GM23248 (cell line): ENCODE measurements at places on chromosomes 16 and 17.

DNA sequence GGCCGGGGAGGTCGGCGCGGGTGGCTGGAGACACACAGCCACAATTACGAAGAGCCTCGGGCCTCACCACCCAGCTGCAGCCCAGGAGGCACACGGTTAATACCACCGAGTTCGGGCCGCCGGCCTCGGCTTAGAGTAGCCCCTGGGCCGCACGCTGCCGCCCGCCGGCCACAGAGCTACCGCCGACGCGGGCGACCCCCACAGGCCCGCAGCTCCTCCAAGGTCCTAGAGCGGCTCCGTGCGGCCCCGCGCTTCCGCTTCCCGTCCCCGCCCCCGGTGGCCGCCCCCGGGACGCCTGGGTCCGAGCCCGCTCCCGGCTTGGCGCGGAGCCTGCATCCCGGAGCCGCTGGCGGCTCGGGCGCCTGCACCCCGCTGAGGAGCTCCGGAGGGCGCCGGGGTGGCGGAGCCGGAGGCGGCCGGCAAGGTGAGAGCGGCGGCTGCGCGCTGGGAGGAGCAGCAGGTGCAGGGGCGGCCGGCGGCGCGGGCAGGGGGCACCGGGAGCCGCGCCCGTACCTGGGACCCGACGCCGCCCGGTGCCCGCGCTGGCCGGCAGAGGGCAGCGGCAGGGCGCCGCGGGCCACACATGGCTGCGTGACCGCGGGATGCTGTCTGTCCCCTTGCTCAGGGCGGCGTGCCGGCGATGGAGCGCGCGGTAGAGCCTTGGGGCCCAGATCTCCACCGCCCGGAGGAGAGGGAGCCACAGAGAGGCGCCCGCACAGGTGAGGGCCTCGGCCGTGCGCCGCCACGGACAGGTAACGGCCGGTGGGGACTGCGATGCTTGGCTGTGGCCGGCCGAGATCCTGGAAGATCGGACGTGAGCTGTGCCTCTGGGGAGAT, at the start of gene ZNF48:
Gene ZNF48 (plus strand): TSS at position 266 of the 837 bp plus-strand sequence. CDS start 375 bp downstream, at position 641.
- peak; percentile 94 for DNase-seq

GRCh38 chr16:86919578-86920305, 341.4 kb downstream of the FOXL1 start:
- no peak for DNase-seq

DNA sequence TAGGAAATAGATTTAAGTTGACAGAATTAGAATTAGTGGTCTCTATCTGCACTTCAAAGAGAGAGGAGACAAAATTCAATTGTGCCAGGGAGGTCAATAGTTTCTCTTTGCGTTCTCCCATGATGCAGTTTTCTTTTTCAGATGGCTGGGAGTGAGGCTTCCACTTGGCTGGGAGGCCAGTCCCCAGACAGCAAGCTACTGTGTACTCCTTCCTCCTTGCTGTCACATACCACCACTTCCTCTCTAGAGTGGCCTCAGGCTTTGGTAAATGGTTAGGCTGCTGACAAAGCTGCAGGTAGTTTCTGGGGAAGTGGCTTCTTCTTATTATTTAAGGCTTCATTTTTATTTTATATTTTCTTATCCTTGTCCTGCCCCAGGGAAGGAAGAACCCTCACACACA, 106.2 kb upstream of the HS3ST4 start:
- DNase-seq, result no peak

GRCh38 chr17:35171834-35172233, 22.4 kb downstream of the SLC35G3 start:
- peak; percentile 66 for DNase-seq

DNA sequence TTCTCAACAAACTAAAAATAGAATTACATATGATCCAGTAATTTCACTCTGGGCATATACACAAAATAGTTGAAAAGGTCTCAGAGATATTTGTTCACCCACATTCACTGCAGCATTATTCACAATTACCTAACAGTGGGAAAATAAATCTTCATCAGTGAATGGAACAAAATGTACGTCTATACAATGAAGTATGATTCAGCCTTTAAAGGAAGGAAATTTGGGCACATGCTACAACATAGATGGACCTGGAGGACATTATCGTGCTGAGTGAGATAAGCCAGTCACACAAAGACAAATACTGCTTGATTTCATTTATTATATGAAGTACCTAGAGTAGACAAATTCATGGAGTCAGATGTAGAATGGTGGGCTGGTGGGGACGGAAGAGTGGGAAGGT, 47.0 kb downstream of the MFSD11 start:
- no peak for DNase-seq

- no peak for DNase-seq
Observed at GRCh38 chr17:61419496-61420046, 19.9 kb downstream of the TBX2 start.

DNA sequence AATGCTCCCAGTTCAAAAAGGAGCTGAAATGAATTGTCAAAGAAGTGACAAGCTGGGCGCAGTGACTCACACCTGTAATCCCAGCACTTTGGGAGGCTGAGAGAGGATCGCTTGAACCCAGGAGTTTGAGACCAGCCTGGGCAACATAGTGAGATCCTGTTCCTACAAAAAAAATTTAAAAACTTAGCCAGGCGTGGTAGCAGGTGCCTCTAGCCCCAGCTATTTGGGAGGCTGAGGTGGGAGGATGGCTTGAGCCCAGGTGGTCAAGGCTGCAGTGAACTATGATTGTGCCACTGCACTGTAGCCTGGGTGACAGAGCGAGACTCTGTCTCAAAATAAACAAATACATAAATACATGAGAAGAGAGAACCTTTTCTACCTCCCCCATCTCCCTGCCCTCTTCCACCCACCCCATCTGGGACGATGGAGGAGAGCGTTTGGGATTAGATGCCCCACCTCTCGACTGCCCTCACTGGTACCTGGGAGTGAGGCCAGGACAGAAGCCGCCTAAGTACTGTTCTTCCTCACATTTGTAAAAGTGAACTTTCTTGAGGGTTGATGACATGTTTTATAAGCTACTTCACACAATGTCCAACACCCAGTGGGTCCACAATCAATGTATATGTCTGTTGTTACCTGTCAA, 2.4 kb downstream of the IL4R start:
- DNase-seq, result no peak

- no peak for DNase-seq
Observed at GRCh38 chr16:21078563-21078962, 72.1 kb downstream of the DNAH3 start.

- DNase-seq, result no peak
Observed at GRCh38 chr17:67258821-67259468, 13.9 kb upstream of the HELZ start.

- no peak for DNase-seq
Observed at GRCh38 chr16:2717383-2718263, 2.4 kb downstream of the PRSS27 start.

DNA sequence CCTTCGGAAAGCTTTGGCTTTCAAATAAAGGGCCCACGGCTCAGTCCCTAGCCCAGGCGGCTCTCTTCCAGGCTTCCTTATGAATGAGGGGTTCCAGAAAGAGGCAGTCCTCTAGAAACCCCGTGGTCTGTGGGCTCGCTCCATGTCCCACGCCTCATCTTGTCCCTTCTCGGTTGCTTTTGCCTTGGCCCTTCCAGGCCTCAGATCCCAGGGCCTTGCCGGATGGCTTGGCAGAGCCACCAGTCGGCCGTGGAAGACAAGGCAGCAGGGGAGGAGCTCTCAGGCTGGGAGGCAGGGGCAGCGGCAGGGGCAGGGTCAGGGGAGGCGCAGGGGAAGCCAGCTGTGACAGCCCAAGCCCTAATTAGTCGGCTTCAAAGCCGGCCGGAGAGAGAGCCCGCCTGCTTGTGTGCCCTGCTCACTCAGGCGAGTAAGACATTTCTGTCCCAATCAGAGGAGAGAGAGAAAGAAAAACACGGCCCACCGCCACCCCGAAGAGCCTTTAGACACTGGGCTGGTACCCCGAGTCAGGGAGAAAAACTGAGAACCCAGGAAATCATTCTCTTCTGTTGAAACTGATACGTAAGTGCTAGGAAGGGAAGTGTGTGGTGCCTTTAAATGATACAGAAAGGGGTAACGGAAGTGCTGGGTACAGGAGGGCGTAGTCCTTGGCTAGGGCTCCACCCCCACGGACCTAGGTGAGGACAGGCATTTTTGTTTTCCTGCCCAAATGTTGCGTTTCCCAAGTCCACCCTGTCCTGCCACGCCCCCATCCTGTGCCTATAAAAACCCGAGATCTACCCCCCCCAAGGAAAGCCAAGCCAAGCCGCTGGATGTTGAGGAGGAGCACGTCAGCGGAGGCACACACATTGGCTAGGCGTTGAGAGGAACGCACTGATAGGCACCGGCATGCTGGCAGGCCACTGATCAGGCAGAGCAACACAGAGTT, 27.8 kb upstream of the MEIOC start:
- DNase-seq, result no peak

DNA sequence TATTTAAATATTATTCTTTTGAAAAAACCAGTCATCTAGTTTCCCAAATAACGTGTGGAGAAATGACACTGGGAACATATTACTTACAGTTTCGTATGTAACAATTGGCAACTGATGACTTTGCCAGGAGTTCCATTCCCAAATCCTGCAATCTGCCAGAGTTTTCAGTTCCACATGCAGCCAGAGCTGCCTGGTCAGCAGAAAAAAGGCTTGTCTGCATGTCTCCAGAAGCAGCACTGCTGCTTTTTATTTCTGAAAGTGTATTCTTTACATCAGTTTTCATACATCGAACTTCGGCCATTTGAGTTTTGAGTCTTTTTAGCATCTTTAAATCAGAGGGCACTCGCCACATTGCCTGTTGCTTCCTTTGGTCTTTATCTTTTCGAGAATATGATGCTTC, 78.4 kb downstream of the TRIM37 start:
- DNase-seq, result no peak

DNA sequence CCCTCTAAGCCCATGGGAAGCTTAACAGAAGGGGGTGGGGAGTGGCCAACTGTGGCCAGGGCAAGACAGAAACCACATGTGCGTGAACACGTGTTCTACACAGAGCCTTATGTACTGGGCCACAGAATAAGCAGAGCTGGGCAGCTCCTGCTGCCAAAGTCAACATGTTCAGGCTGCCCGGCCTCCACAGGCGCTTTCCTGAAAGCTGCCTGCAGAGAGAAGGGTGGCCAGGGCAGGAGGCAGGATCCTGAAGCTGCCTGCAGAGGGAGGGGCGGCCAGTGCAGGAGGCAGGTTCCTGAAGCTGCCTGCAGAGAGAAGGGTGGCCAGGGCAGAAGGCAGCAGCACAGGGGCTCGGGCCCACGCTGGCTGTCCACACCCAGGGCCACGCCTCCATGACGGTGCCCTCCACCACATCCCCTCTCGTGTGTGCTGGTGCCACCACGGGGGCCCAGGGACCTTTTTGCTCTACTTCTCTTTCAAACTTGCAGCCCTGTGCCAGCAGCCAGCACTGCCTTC, 79.5 kb downstream of the ANKRD11 start:
- peak; percentile 84 for DNase-seq

DNA sequence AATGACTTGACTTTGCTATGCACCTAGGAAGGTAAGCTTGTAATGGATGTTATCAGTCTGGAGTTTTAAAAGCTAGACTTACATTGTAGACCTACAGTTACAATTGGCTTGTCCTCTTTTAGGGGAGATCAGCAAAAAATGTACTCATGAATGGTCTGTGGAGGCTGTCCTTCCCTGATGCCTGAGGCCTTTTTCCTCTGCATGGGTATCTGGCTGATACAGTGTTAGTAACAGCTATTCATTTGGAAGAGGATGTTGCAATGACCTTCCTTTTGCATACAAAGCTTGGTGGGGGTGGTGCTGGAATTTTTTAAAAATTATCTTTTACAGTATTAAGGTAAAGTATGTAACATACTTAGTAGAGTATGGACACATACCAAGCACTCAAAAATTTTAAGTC, 525.5 kb downstream of the KIF2B start:
- DNase-seq, result no peak

GRCh38 chr16:31528523-31529107, 915 bp downstream of the AHSP start:
- no peak for DNase-seq

DNA sequence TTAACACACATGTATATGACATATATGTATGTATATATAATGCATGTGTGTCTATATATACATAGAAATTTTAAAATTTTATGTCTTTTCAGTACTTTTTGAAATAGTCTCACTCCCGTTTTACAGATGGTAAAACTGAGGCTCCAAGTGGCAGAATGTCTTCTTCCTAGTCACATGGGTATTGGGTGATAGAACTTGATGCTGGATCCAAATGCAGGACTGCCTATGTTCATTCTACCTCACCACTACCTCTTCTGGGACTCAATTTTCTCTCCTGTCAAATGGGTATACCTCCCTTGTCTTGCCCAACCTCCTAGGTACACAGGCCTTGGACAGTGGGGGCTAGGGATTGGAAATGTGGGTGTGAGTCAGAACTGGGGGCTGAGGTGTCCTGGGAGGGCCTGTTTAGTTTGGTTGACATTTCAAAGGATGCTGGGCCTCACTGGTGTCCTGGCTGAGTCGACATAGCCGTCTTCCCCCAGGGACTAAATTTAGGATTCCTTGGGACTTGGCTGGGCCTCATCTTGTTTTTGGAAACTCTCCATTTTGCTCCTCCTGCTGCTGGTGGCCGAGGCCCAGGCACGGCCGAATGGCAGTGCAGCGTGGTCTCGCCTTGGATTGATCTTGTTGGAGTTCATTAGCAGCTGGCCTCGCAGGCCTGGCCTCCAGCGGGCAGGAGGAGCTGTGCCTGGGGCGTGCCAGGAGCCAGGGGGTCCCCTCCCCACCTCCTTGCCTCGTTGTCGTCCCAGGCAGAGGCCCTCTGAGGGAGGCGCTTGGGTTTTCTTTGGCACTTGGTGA, 25.9 kb downstream of the NKD1 start:
- no peak for DNase-seq

DNA sequence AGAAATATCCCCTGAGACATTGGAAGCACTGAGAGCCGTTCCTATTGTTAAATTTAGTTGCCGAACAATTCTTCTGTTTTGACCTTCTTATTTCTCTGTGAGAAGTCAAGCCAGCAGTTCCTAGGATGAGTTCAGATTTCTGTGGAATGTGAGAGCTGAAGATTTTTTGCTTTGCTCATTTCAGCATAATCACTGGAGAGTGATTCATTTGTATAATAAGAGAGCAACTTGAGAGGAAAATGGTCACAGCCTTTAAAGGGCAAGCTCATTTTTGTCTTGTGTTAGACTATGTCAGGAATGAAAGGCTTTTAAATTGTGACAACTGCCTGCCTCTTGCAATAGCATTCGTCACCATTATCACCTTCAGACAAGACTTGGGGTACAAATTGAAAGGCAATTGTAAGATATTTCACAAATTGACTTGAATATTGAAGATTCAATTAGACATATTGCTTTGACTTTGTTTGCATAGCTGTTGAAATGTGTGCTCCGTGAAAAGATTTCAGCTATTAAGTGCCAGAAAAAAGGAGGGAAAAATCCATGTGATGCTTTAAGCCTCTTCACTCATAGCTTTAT, 900.0 kb upstream of the GOT2 start:
- DNase-seq, result peak; percentile 61

GRCh38 chr16:48617711-48618148, 7.8 kb upstream of the N4BP1 start:
- DNase-seq, result peak; percentile 78
